Omental fat pad (tissue), 4 donors: ENCODE measurements at places on chromosomes 1 and 21. TPM values are rescaled to one million over a fixed set of nuclear protein-coding genes. Genes with fewer than 3 reads are reported as not detected.

The S100A12 gene
- 59.0 TPM for total RNA-seq

DNA sequence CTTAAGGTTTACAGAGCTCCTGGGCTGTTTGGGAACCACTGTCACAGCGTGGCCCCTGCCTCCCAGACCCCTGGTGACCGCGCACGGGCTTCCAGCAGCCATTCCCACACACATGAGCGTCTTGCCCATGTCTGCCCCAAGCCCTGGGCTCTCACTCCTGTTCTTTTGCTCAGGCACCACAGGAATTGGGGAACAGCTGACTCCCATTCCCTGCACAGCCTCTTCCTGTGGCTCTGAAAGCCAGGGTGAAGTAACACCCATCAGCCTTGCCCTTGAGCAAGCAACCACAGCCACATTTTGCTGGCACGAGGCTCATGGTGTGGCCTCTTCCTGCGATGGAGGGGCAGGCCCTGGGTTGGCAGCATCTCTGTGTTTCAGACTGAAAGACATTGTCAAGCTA is 14.3 kb upstream of the GPR157 start:
- no peak for DNase-seq

DNA sequence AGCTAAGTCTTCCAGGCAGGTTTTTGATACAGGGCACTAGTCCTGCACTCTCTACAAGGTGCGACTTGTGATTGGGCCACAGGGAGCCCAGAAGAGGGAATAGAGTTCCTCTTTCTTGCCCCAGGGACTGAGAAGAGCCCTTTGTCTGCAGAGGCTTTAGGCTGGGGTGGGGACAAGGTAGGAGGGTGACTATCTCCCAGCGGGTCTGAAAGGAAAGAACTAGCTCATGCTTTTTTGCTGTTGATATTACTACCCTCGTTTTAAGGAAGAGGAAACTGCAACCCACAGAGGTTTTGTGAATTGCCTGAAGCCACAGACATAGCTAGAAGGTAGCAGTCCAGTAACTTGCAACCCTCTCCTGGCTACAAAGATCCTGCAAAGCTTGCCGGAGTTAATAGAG is 615.2 kb downstream of the MATN1 start:
- no peak for DNase-seq

The HTR6 gene
- not detected for total RNA-seq

DNA sequence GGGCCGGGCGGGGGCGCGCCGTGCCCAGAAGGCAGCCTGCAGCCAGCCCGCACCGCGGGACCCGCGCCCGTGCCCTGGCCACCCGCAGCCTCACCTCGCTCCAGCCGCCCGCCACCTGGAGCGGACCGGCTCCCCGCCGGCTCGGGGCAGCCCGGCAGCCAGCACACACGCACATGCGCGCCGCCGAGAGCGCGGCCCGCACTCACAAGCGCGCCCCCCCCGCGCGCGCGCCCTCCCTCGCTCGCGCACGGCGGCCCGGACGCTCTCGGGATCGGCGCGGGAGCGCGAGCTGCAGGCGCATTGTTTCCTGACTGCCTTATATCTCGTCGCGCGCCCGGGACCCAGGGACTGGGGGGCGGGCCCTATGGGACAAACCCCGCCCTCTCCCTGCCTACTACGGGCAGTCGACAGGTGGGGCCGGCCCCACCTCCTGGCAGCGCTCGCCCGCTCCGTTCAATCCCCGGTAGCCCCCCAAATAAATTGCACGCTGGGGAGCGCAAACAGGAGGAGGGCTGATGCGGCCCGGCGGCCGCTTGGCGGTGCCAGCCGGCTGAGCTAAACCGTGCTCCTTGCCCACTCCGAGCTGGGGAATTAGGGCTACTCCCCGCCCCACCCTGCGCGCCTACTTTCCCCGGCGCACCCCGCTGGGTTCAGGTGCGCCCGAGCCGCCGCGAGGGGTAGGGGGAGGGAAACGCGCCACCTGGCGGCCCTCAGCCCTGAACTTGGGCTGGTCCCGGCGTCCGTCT is at the start of gene MYCL:
MYCL (minus strand) TSS at position 204 of the 746 bp plus-strand sequence. CDS start 483 bp downstream, outside the sequence.
- peak; percentile 42 for DNase-seq

The DCDC2B gene
- not detected for total RNA-seq

The TTC22 gene
- 0.88 TPM for total RNA-seq

The CTPS1 gene
- total RNA-seq = 16.1 TPM

- no peak for DNase-seq
These were observed 26.8 kb downstream of the ALDH9A1 start for GRCh38 chr1:165671526-165671925.

- no peak for DNase-seq
These were observed 32.3 kb downstream of the SHISAL2A start for GRCh38 chr1:52665006-52665941.

DNA sequence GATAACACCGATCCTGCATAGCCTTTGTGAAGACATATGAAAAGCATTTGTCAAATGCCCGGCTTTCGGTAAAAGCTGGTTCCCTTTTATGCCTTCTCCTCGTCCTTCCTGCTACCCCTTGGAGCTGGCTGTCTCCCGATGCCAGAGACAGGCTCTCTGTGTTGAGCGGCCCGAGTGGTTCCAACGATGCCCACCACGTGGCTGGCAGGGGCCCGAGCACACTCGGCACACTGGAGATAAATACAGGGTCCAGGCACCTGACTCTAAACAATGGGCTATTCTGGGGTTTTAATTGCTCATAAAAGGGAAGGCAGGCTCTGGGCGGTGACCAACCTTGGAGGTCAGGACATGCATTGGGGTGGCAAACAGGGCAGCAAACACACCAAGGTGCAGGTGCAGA is 207.1 kb downstream of the HIVEP3 start:
- no peak for DNase-seq

DNA sequence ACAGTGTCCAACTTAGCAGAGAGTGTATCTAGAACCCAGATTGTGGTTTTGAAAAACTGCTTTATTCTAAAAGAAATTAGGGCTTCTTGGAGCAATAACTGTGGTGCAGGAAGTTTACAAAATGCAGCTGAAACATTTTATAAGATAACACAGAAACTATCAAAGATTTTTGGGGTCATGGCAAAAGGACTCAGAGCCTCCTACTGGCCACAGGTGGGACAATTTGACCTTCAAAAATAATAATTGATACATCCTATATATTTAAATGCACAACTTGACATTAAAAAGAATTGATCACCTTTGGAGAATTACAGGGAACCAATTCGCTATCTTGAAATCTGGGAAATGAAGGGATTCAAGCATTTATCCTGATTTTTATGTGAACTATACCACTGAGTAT is 235.2 kb downstream of the RPS6KC1 start:
- DNase-seq = no peak

DNA sequence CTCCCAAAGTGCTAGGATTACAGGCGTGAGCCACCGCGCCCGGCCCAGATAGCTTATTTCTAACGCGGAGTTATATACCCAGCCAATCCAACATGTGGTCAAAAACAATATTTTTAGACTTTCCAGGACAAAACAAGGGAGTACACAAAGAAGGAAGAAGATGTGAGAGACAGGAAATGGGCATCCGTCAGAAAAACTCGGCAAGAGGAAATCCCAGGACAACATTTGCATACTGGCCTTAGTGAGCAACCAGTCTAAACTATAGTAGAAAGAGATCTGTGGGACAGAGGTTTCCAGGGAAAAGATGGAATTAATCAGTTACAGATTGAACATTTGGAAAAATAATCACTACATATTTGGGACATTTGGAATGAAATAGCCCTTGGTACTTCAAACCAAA is 11.4 kb downstream of the ARMH1 start:
- DNase-seq = no peak

The LIN28A gene
- not detected for total RNA-seq

The CCDC185 gene
- total RNA-seq = not detected

The GJC2 gene
- 5.5 TPM for total RNA-seq

The FCRL5 gene
- total RNA-seq = 0.24 TPM

DNA sequence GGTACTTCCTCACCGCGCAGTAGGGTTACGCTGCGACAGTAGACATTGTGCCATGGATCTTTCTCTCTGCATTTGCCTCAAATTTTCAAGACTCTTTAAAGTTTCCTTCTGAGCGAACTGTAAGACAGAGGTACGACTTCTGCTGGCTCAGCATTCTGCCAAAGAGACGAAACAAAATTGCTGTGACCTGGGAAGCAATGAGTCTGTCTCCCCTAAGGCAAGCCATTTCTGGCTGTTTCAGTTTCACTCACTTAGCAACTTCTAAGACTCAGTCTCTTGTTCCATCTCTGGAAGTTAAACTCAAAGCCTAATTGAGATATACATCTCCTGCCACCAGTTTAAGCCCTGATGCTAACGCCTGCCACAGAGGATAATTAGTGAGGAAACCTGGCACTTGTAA is 510.9 kb upstream of the DAB1 start:
- DNase-seq = no peak

DNA sequence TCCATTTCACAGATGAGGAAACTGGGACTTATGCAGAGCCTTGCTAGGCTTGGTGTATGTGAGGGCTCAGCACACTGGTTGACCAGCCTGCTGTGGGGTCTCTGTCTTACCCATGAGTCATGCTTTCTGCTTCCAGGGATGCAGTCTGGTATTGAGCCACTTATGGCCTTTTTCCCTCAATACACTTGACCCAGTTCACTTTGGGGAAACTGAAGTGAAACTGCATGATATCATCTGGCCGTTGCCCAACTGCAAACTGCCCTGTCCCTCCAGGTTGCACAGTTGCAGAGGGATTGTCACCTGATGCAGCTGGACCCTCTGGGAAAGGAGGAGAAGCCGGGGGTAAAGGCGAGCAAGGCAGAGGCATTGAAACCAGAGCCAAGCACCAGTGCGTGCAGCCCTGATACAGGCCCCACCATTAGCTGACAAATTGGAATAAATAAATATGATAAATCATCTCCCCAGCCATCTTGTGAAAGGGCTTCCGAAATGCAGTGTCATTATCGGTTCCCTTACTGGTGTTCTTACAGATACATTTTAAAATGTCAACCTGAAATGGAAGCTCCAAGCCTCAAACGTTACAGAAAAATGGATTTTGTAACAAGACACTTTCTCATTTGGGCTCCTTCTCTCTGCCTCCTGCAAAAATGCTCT is 39.3 kb upstream of the DUSP10 start:
- no peak for DNase-seq

DNA sequence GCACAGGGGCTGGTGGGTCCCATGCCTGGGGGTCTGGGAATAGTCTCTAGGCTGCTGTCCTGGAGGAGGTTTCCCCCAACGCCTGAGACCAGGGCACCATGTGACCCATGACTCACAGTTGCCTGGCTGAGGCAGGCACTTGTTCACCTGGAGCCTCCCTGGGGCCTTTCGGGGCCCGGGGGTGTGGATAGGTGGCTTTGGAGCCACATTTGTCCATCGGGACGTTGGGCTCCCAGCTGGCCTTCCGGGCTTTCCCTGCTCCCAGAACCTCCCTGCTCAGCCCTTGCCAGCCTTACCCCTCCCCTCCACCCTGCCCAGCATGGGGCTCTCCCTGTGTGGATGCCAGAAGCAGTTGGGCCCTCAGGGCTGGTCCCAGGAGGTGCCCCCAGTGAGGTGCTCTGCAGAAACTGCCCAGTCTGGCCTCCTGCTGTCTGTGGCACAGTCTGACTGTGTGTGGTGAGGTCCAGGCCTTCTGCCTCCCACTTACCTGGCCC is 14.2 kb downstream of the COL6A1 start:
- DNase-seq = no peak

GRCh38 chr21:36509973-36510664 is 30.2 kb upstream of the CLDN14 start:
- DNase-seq = no peak

The RPE65 gene
- total RNA-seq = not detected

- DNase-seq = peak; percentile 54
These were observed 39.8 kb downstream of the HTR6 start for GRCh38 chr1:19704247-19705113.

DNA sequence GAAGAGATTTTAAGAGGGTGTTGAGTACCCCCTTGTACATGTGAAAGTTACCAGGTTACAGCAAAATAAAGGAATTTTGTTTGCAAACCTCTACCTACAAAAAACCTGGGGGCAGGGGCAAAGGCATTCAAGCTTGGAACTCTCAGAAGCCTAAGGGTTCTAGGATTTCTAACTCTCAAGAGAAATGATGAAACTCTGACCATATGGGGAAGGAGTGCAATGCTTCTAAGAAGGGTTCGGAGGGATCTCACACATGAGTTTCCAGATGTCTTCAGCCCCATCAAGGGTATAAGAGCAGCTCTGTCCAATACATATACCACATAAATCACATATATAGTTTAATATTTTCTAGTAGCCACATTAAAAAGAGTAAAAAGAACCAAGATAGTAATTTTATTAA is 7.3 kb upstream of the FCGR2A start:
- no peak for DNase-seq

GRCh38 chr1:17033481-17033880 is 20.4 kb downstream of the SDHB start:
- DNase-seq = no peak
